ENCODE measurements at places on chromosomes 2 and 18.

DNA sequence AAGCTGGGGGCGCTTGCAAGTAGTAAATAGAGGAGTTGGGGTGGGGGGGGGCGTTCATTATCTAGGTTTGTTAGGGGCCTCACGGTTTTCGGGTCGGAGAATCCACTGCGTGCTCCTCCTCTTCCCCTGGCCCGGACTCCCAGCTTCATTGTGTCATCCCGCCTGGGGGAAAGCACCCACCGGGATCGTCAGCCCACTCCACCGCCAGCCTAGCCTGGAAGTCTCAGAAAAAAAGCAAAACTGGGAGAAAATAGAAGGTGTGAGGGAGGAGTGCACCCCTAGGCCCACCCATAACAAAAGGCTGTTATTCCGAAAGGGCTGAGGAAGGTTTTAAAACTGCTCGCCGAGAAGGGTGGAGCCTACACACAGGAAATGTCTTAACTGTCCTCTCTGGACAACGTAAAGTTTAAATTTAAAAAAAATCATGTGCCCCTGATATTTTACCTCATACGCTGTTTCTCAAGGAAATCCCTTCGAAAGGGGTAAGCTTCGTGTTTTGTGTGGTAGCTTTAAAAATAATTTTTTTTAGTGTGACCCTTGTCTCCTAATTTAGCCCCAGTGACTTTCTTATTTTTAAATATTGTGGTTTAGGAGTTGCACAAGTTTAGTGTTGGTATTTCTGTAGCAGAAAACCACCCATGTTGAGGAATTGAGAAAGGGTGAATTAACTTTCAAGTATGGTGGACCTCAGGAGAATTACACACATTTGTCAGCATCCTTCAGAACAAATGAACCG, 104.2 kb downstream of the SPTBN1 start:
- DNase-seq, result no peak

DNA sequence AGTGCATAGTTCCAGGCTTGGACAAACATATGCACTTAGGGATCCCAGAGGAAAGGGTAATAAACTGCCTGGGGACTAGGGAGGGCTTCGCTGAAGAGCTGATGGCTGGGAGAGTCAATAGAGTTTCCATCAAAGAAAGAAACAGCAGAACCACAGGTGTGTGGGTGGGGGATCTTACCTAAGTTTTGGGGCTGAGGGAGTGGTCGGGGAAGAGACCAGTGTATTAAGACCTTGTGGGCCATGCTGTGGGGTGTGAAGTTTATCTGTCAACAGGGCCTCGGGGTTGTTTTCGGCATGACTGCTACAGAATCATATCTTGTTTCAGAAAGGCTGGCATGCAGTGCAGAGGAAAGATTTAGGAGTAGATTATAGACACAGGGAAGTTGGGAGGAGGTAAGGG, 31.2 kb upstream of the GTF2A1L start:
- DNase-seq, result no peak

DNA sequence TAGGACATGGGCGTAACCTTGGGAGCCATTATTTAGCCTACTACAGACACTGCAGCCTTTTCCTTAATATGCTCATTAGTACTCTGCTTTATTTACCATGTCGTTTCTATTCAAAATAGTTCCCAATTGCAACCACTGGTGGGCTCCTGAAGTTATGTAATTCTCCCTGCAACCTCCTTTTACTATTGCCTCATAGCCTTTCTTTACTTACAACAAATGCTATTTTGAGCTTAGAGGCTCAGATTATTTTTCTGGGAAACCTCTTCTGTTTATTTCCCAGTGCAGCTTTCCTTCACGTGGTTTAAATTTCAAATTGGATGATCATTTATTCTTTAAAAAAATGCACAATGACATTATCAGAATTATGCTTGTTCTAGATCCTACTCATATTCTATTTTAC, 492.3 kb upstream of the TMEFF2 start:
- no peak for DNase-seq

DNA sequence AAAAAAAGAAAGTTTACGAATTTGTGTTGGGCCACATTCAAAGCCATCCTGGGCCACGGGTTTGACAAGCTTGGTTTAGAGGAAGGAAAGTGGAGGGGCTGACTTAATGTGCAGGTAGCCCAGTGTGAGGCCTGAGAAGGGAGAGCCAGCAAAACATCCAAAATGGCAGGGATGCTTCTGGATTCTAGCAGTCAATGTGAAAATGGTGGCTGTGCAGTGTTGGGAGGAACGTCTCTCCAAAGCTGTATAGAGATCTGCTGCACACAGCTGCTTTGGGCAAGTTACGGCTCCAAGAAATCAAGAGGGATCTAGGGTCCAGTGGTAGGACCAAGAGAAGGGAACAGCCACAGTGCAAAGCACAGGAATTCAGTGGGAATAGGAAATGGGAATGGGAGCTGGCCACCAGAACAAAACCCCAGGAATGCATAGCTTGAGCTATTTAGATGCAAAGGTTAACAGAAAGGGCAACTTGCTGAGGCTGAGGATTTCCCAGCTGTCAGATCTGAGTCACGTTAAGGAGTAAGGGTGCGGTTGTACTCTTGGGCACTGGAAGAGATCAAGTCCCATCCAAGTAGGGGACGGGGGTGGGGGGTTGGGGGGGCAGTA, 70.6 kb downstream of the B3GNT2 start:
- DNase-seq, result no peak
